ENCODE measurements at places on chromosomes 3 and 15. TPM values are rescaled to one million over a fixed set of nuclear protein-coding genes. Genes with fewer than 3 reads are reported as not detected.
A peak's percentile ranks its signal among the peaks of the same experiment; 100 is the strongest.

DNA sequence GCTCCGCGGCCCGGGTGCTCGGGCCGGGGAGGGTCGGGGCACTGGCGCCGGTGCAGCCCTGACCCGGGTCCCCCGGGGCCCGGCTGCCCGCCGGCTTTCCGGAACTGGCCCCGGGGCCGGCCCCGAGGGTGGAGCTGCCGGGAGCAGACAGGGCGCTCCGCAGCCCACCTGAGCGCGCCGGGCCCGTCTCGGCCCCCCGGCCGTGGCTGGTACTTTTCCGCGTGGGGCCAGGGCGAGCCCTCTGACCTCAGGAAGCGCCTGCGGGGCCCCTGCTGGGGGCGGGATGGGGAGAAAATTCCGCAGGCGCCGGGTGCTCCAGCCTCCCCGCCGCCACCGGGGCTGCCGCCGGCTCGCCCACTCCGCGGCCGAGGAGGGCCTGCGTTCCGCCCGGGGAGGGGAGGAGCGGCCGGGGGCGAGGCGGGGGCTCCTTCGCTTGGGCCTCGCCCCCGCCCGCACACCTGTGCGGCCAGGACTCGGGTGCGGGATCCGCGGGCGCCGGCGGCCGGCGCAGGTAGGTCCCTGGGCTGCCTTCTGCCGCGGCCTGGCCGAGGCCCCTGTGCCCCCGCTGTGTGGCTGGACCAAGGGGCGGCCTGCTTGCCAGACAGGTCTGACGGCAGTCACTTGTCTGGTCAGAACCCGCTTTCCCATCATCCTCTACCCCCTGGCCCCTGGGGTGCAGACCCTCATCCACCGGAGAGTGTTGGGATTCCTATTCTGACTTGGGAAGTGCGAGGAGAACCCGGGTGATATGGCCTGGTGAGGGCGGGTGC, 3.5 kb downstream of the FURIN start:
- no peak for DNase-seq

DNA sequence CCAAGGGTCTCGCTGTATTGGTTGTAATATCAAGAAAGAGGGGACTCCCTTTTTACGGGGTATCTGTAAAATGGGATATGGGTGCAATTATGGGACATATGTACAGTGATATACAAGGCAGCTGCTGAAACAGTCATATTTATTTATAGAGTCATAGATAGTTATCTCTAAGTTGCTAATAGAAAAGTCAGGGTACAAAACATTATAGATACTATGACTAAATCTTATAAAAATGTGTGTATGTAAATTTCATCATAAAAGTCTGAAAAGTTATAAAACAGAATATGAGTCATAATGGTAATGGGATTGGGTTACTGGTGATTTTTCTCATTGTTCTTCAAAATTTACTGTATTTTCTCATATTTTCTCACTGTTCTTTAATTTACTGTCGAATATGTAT, 344.9 kb upstream of the SLCO3A1 start:
- no peak for DNase-seq

DNA sequence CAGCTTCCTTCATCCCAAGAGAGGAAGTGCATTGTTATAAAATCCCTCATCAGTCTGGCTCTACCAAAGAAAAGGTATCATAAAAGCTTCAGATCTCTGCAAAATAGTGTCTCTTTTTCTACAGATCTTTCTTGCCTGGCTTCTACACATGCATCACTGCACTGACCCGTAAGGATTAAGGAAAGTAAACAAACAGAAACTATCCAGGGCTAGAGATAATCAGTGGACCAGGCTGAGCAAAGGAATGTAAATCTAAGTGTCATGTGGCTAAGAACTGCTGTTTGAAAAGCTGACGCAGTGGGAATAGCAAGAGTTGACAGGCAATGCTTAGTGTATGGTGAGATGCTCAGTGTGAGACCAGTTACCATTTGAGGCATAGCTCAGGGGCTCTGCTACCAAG, 339.7 kb downstream of the IL5RA start:
- peak; percentile 24 for DNase-seq

DNA sequence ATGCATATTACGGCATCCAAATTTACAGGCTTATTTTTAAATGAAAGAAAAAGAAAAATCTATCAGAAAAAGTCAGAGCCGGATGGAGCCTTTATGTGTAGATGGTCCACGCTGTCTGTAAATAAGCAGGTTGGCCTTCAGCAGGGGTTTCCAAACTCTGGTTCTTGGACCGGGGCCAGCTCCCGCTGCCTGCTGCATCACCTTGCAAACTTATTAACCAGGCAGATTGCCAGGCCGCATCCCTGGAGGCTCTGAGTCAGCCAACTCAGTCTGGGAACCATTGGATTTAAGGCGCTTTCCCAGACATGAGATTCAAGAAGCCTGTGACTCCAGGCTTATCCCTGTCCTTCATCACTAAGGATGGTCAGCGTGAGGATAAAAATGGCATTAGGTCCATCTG, 212.4 kb downstream of the OPA1 start:
- DNase-seq: peak; percentile 82

ADAMTS7 gene
- total RNA-seq: 13.8 TPM

- no peak for DNase-seq
Observed at GRCh38 chr3:98903705-98904481, 2.4 kb upstream of the DCBLD2 start.

- no peak for DNase-seq
Observed at GRCh38 chr3:18766974-18767373, 341.8 kb upstream of the SATB1 start.

DNA sequence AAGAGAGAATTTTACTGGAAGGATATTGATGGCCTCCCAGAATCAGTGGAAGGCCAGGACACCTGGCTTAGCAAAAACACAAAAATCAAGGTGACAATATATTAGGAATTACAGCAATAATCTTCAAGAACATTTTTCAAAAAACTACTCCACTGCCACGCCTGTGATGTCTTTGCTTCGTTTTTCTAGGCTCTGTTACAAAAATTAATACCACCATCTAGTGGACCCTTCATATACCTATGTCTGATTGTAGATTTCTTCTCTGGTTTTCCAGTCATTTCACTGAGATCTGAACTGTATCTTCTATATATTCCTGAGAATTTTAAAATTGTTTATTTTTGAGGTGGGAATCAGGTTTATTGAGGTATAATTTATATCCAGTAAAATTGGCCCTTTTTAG, 5.6 kb upstream of the SLC33A1 start:
- DNase-seq: no peak

TMF1 gene
- total RNA-seq: 38.4 TPM

SLC24A5 gene
- total RNA-seq: not detected

AQP9 gene
- 0.35 TPM for total RNA-seq

KCNH8 gene
- 0.89 TPM for total RNA-seq

- DNase-seq: no peak
Observed at GRCh38 chr3:111215481-111215880, 143.9 kb downstream of the NECTIN3 start.

- no peak for DNase-seq
Observed at GRCh38 chr15:40796041-40796440, 10.8 kb upstream of the ZFYVE19 start.

DNA sequence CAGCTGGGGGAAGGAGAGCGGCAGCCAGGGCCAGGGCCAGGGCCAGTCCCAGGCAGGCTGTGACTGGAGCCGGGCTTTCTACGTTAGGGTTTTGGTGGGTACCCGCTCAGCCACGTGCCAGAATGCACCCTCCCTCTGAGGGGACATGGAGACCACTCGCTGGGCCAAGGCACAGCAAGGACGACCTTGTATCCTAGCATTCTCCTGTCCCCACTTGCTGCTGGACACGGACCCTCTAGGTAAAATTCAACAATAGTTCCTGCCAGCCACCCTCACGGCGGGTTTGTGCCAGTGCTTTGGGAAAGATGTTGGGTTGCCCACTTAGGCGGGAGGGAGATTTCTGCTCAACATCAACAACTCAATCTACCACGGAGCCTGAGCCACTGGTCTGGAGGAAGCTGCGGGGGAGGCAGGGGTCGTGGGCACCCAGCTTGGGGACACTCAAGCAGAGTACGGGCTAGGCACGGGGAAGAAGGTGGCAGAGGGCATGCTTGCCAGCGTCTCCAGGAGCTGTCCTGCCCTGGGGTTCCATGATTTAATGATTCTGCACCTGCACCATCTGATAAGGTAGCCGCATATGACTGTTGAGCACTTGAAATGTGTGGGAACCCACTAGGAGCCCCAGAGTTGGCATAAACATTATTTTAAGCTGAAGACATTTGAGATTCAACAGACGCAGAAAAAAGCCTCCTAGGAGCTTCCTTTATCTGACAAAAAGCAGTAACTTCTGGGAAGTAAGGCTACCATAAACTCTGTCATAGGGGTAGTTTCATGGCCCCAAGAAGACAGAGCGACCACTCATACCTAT, 22.5 kb upstream of the C15orf39 start:
- DNase-seq: no peak

ADAMTSL3 gene
- 5.7 TPM for total RNA-seq

TNK2 gene
- total RNA-seq: 47.3 TPM

DNA sequence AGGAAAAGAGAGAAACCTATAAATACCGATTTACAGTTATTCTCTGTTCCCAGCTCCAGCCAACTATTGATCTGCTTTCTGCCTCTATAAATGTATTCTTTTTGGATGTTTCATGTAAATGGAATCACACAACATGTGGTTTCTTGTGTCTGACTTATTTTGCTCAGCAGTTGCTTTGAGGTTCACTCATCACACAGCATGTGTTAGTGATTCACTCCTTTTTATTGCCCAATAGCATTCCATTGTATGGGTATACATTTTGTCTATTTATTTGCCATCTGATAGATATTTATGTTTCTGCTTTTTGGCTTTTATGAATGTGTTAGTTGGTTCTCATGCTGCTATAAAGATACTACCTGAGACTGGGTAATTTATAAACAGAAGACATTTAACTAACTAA, 23.6 kb downstream of the CCR1 start:
- DNase-seq: no peak

NOP10 gene
- total RNA-seq: 116 TPM

DNA sequence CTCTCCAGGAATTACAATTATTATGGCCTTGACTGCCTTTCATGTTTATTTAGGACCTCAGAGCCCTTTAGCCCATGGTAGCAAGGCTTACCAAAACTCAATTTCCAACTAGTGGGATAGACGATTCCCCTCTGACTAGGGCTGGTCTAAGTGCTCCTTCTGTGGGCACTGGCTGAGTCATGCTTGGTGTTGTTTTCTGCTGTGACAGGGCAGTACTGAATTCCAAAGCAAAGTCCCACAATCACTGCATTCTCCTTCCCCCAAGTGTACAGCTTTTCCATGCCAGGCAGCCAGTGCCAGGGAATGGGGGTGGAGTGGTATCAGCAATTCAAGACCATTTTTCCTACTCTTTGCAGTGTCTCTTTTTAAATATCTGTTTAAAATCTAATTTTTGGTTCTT, 509.0 kb upstream of the NECTIN3 start:
- DNase-seq: no peak

FLNB gene
- 119 TPM for total RNA-seq

- no peak for DNase-seq
Observed at GRCh38 chr15:87123676-87124382, 1044.2 kb downstream of the AGBL1 start.

DNA sequence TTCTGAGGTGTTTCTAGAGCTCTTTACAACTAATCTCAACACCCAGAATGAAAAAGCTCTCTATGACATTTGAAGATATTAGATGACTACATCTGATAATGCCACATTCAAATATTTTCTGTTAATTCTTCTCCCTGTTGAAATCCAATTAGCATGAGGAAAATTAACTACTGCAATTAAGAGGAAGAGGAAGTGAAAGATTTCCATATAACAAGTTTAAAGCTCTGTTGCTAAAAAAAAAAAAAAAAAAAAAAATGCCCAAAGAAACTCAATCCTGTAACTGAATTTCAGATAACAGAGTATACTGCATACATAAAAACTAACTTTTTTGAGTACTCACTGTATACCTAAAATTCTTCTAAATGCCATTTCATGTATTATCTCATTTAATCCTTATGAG, 109.8 kb downstream of the TNIK start:
- DNase-seq: no peak

GRCh38 chr3:74301056-74301455, 313.4 kb downstream of the CNTN3 start:
- DNase-seq: no peak

DNA sequence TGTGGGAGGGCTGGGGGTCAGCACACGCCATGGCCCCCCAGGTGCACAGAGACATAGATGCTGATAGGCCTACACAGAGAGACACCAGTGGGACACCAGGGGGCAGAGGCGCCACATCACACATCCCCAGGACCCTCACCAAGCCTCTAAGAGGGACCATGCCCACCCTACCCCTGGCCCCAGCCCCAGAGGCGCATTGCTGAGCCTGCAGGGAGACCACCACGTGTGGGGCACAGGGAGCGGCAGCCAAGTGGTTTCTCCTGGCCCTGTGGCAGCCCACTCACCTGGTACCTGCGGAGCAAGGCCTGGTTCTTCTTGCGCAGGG, 1.2 kb downstream of the CCDC9B start:
- DNase-seq: no peak

GRCh38 chr15:43230640-43231115, 9.9 kb upstream of the EPB42 start:
- DNase-seq: no peak

GRCh38 chr3:105343991-105344390, 22.7 kb upstream of the ALCAM start:
- no peak for DNase-seq
